ENCODE measurements at places on chromosomes 1 and 21.
A peak's percentile ranks its signal among the peaks of the same experiment; 100 is the strongest.

- no peak for DNase-seq
These were observed 35.5 kb upstream of the ZC3H12A start for GRCh38 chr1:37438869-37439343.

- no peak for DNase-seq
These were observed 92.0 kb downstream of the SELENOF start for GRCh38 chr1:86821956-86822355.

DNA sequence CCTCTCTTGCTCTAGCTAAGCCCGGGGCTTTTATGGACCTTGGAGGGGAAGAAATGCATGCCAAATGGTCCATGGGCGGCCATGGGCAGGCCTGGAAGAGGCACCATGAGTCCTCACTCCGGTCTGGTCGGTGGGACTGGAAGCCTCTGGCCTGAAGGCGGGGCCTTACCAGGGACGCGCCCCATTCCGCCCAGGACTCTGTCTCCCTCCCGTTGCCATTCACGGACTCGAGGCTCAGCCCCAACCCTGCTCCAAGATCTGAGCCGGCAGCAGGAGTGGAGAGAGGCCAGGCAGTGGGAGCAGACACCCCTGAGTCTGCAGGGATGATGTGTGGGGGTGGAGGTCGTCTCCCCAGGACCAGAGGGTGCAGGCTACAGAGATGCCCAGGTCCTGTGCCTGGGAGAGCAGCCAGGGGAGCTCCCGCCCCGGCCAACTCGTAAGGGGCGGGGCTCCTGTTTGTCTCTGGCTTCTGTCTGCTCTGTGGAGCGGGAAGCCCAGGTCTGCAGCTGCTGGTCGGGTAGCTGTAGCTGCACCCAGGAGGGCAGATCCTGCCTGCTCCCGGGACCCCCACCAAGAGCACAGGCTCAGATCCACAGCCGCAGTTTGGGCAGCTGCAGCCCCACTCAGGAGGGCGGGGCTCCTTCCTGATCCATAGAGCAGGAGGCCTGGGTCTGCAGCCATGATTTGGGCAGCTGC, 8.3 kb upstream of the KANK4 start:
- no peak for DNase-seq

GRCh38 chr1:153293851-153294250, 18.9 kb downstream of the PGLYRP3 start:
- DNase-seq = peak; percentile 40

- no peak for DNase-seq
These were observed 45.5 kb upstream of the ECE1 start for GRCh38 chr1:21335750-21336224.

GRCh38 chr1:58902830-58903513, 119.1 kb upstream of the JUN start:
- DNase-seq = no peak

DNA sequence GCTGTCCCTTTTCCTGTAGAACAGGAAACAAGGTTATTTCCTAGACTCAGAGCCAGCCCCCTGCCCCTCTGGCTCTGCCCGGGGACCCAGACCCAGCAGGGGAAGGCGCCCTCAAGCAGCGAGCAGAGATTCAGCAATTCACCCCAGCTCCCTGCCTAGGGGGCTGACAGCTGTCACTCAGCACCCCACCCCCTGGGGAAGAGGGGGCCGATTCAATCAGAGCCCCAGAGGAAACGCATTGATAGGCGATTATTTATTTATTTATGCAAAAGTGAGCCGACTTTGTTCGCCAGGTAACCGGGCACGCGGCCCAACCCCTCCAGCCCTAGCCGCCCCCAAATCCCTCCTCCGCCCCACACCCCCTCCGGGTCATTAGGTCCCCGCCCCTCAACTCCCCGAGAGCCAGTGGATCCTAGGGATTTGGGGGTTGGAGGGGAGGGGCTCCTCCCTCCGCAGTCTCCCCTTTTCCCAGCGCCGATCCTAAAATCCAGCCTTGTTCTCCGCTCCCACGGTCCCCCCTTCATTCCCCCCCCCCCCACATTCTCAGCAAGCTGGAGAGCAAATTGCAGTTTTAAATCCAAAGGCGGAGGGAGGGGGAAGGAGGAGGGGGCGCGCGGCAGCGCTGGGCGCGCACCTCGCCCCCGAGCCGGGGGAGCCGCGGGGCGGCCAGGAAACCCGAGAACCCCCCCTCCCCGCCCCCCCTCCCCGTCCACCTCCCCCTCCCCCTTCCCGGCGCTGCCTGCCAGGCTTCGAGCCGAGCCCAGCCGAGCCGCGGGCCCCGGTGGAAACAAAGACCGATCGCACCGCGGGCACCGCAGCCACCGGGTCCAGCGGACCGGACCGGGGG, 1.3 kb downstream of the AHDC1 start:
- DNase-seq = peak; percentile 52
